Activated T-cell treated with anti-CD3 and anti-CD28 coated beads, Interleukin-2, amount 50 U/mL, for 72 hours (primary cell): ENCODE measurements at places on chromosomes 7 and 10. TPM values are rescaled to one million over a fixed set of nuclear protein-coding genes. Genes with fewer than 3 reads are reported as not detected.

DNA sequence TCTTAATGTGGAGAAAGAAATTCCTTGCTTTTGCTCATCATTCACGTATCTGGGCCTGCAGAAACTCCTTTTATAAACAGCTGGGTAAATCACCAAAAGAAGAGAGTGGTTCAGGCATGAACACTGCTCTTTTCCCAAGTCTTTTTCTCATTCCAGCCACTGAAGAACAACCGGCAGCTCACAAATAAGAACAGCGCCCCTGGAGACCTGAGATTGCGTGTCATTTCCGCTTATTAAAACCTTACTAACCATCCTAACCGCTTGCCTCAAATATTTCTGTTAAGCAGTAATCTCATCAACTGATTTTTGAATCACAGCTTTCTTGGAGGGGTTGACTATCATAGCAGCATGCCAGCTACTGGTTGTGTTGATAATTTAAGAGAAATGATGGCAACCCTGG, 213.0 kb upstream of the PLXNA4 start:
- no peak for DNase-seq
- H3K27me3 ChIP-seq: no peaks in the 10 kb centered on the region

DNA sequence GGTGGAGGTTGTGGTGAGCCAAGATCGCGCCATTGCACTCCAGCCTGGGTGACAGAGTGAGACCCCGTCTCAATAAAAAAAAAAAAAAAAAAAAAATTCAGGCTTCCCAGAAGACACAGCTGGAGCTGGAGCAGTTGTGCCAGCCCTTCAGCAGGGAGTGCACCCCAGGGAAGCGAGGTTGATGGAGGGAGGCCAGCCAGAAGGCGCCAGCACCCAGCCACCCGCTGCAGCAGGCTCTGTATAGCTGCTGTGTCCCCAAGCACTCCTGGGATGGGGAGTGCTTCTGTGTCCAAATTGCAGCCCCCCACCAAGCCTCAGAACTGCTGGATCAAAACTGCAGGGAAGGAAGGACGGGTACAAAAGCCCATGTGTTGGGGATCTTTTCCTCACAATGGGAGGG, 47.8 kb downstream of the COBL start:
- H3K27ac ChIP-seq: no peak overlapping the region
- no peaks in the 10 kb centered on the region for H3K36me3 ChIP-seq
- H3K4me1 ChIP-seq: no peaks in the 10 kb centered on the region
- DNase-seq: no peak
- no peak overlapping the region for H3K4me3 ChIP-seq

DNA sequence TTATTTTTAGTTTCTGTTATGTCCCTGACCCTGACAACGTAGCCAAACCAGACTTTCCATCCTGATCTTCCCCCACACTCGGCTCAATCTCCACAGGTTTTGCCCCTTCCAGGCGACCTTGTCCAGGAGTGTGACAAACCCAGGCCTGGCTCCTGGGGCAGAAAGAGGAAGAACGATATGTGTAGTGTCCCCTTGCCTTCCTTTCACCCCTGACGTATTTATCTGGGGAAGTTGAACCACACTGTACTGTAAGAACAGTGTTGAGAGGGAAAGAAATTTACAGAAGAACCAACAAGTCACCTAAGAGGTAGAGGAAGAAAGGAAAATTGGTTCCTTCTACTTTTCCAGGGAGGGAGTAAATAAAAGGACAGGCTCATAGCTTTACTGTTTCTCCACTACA, 158.0 kb downstream of the VTI1A start:
- no peak for DNase-seq
- no peak overlapping the region for H3K27ac ChIP-seq
- H3K4me3 ChIP-seq: no peak overlapping the region
- H3K4me1 ChIP-seq: no peaks in the 10 kb centered on the region
- peaks cover 2% of the 10 kb centered on the region for H3K36me3 ChIP-seq

GRCh38 chr10:118041316-118041715, 5.4 kb downstream of the RAB11FIP2 start:
- no peak overlapping the region for H3K27ac ChIP-seq
- no peak overlapping the region for H3K4me3 ChIP-seq
- H3K36me3 ChIP-seq: peaks cover 5% of the 10 kb centered on the region
- H3K4me1 ChIP-seq: peaks cover 52% of the 10 kb centered on the region

GRCh38 chr10:125007436-125007835, 65.5 kb downstream of the ZRANB1 start:
- H3K27ac ChIP-seq: no peak overlapping the region
- H3K27me3 ChIP-seq: no peaks in the 10 kb centered on the region
- no peaks in the 10 kb centered on the region for H3K36me3 ChIP-seq
- no peak for DNase-seq

The ARHGEF35 gene
- total RNA-seq: 7.4 TPM

The UBN2 gene
- total RNA-seq: 15.0 TPM

The NPTX2 gene
- 0.09 TPM for total RNA-seq

The NME8 gene
- not detected for total RNA-seq
